ENCODE measurements at places on chromosomes 12 and 14. TPM values are rescaled to one million over a fixed set of nuclear protein-coding genes. Genes with fewer than 3 reads are reported as not detected.
A peak's percentile ranks its signal among the peaks of the same experiment; 100 is the strongest.

Gene AQP6
- not detected for total RNA-seq

Gene SYCP3
- 0.22 TPM for total RNA-seq

Gene DHRS4L2
- total RNA-seq: 8.7 TPM

Gene VDR
- total RNA-seq: 0.93 TPM

Gene RNASE2
- 0.34 TPM for total RNA-seq

Gene GLRX5
- 11.3 TPM for total RNA-seq

Gene LIN52
- 5.4 TPM for total RNA-seq

Gene MYH7
- total RNA-seq: not detected

Gene C12orf60
- 0.11 TPM for total RNA-seq

GRCh38 chr12:47393403-47393790, 312.4 kb downstream of the RPAP3 start:
- no peak for DNase-seq

DNA sequence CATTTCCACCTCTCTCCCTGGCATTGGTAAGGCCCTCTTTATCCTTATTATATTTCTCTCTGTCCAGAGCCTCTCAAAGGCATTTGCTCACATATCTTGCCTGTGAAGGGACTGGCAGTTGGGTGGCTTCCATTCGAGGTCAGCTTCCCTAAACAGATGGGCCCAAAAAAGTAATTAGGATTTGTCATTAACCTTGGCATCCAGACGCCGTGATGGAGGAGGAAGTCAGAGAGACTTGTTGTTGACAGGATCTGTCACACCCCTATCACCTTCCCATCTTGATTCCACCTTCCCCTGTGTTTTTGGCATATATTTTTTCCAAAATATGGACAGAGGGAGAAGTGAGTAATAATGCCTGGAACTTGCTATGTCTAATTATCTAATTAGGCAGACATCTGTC, 54.0 kb upstream of the OAS1 start:
- no peak for DNase-seq

GRCh38 chr12:132711080-132711843, 620 bp downstream of the PGAM5 start:
- peak; percentile 16 for DNase-seq

- no peak for DNase-seq
Observed at GRCh38 chr12:128140551-128140950, 126.4 kb upstream of the TMEM132C start.

GRCh38 chr14:95515080-95515489, 1.4 kb downstream of the SYNE3 start:
- DNase-seq: no peak

DNA sequence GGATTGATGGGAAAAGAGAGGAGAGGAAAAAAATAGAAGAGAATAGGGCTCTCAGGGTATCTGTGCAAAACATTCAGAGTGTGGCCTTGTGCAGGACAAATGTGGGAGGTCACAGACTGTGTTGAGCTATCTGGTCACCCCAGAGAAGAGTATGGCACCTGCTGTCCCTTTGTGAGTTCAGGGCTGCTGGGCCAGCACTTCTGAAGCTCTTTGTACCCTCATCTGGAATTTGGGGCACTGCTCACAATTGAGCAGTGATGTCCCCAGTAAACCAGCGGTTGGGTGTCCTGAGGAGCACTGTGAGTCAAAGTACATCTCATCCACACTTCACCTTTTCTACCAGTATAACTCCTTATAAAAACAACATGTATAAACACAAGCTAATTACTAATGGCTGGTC, 2.6 kb upstream of the KRT81 start:
- no peak for DNase-seq
